ENCODE measurements at places on chromosomes 7 and 10.

DNA sequence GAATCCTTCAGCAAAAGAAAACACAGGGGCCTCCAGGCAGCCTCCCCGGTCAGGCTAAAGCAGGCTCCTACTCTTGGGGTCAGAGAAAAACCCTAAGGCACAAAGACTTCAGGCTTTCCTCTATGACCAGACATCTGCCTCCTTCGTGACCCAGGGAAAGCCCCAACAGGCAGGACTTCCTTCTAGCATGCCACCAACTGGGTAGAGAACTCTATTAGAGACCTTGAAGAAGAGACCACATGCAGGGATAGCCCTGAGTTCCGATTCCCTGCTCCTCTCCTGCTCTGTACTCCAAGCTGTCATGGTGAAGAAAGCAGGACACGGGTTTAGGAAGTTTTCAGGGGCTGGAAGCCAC lies 1.3 kb downstream of the TRPV6 start:
- no peak for DNase-seq

- peak; percentile 53 for DNase-seq
Observed at GRCh38 chr7:8125680-8126444, 136.1 kb downstream of the ICA1 start.

- no peak for DNase-seq
Observed at GRCh38 chr7:24291271-24291670, 7.3 kb downstream of the NPY start.

- no peak for DNase-seq
Observed at GRCh38 chr7:2038931-2039728, 193.6 kb downstream of the MAD1L1 start.

- DNase-seq = no peak
Observed at GRCh38 chr7:121562259-121562658, 166.2 kb upstream of the FAM3C start.

GRCh38 chr7:122902751-122903495 lies 16.7 kb upstream of the CADPS2 start:
- no peak for DNase-seq

- no peak for DNase-seq
Observed at GRCh38 chr10:67127441-67127840, 201.6 kb downstream of the LRRTM3 start.

All from activated CD4-positive, alpha-beta T cell treated with anti-CD3 and anti-CD28 coated beads, Interleukin-2, amount 50 U/mL, for 24 hours (primary cell).